Suppressor macrophage (primary cell): ENCODE measurements at places on chromosomes 11 and 22.
A peak's percentile ranks its signal among the peaks of the same experiment; 100 is the strongest.

- no peak for DNase-seq
These were observed 249.8 kb upstream of the BLID start for GRCh38 chr11:122365610-122366360.

- DNase-seq: no peak
These were observed 803.5 kb downstream of the BRD1 start for GRCh38 chr22:49023879-49024774.

DNA sequence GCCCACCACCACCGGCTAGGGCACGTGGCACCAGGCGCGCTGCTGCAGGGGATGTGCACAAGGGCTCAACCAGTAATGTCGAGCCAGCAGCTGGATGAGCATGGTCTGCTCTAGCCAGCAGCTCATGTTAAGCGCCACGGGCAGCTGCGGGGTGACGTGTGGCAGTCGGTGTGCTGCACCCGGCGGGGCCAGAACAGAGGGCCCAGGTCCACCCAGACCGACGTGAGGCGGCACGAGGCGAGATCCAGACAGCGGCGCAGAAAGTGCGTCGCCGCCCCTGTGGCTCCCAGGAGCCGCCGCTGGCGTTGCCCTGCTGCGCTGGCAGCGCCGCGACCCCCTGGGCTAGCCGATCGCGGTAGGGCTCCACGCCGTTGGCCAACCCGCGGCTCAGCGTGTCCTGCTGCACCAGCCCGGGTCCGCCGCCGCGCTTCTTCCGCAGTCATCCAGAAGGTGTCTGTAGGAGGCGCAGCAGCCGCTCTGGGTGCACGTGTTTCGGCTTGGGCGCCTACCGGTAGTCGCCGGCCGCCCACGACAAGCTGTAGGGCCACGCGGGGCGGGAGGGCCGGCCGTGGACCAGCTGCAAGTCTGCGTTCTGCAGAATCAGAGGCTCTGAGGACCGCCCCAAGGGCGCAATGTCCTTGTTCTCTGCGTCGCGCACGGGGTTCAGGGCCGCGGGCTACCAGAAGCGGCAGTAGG, 4.6 kb upstream of the GALR3 start:
- DNase-seq: peak; percentile 81

DNA sequence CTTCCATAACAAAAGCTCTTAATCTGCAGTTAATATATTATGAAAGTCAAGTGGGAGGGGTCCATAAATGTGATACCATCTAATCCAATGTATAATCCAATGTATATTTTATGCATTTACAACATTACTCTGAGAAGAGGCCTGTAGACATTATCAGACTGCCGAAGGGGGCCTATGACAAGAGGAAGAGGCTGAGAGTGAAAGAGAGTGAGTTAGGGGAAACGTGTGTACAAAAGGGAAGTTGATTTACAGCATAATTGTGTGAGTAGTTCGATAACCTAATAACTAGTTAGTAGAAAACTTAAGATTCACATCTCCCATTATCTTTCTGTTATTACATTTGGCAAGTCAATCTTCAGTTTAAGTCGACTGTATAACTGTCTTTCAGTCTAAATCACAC, 86.6 kb downstream of the DDX10 start:
- peak; percentile 4 for DNase-seq

- DNase-seq: peak; percentile 15
These were observed 3.3 kb downstream of the PCF11 start for GRCh38 chr11:83159902-83160865.

GRCh38 chr11:43567396-43567975, 113.1 kb upstream of the HSD17B12 start:
- peak; percentile 75 for DNase-seq

GRCh38 chr11:85875505-85875904, 20.3 kb downstream of the CCDC83 start:
- no peak for DNase-seq

- DNase-seq: no peak
These were observed 68.3 kb downstream of the IGLL1 start for GRCh38 chr22:23511627-23512347.

DNA sequence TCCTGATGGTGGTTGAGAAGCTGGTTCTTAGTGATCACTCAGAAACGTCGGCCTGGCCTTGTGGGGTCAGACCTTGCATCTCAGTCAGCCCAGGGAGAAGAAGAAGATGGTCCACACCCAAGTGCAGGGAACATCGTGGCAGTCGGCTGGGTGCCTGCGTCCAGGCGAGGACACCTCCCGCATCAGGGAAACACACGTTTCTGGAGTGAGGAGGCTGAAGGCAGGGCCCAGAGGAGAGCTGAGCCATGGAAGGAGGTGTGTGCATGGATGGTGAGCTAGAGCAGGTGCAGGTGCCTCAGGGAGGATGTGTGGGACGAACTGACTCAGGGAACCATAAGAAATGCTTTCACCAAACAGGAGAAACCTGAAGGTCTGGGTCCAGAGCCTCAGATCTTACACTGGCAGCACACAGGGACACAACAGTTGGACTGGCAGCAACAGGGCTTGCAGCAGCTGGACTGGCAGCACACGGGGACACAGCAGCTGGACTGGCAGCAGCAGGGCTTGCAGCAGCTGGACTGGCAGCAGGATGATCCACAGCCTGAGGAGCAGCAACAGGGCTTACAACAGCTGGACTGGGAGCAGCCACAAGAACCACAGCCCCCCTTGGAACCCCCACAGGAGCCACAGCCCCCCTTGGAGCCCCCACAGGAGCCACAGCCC, 632 bp downstream of the KRTAP5-2 start:
- DNase-seq: no peak

GRCh38 chr22:30867746-30868662, 100.6 kb downstream of the MORC2 start:
- DNase-seq: no peak

DNA sequence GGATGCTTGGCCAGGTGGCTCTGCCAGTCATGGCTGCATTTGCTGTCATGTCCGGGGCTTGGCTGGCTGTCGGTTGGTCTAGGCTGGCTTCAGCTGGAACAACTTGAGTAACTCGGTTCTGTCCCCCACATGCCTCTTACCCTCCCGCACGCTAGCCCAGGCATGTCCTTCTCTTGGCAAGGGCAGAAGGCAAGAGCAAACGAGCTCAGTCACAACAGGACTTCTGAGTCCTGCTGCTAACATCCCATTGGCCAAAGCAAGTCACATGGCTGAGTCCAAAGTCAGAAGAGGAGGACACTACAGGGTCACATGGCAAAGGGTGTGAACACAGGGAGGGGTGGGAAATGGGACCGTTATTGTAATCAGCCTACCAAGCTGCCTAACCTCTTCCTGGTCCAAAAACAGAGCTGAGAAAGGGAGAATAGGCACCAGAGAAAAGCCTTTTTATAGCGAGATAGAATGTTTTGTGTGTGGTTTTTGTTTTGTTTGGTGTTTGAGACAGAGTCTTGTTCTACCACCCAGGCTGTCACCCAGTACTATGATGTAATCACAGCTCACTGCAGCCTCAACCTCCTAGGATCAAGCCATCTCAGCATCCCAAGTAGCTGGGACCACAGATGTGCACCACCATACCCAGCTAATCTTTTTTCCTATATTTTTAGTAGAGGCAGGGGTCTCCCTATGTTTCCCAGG, 81.9 kb downstream of the MN1 start:
- no peak for DNase-seq

DNA sequence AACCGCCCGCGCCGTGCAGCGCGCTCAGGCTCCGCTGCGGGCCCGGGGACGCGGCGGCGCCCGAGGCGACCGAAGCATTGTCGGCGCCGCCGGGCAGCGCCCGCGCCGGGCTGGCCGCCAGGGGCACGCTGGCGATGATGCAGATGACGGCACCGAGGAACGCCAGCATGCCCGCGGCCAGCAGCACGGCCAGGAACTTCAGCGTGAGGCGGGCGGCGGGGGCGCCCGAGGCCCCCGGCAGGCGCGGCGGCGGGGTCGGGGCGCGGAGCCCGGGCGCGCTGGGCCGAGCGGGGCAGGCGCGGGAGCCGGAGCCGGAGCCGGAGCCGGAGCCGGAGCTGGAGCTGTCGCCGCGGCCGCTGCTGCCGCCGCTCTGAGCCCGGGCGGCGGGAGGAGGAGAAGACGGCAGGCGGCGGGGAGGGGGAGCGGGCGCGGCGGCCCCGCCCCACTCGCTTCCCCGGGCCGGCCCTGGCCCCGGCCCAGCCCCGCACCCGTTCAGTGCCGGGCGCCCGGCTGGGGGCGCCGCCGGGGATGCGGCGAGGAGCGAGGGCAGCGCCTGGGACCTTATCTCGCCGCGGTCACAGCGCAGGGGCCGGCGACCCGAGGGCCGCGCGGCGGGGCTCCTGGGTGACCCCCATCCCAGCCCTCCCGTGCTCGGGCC, at the start of gene NPTXR:
Gene NPTXR (minus strand): TSS at position 372 of the 658 bp plus-strand sequence.
- peak; percentile 83 for DNase-seq

GRCh38 chr11:606245-606644, 9.5 kb downstream of the IRF7 start:
- no peak for DNase-seq

DNA sequence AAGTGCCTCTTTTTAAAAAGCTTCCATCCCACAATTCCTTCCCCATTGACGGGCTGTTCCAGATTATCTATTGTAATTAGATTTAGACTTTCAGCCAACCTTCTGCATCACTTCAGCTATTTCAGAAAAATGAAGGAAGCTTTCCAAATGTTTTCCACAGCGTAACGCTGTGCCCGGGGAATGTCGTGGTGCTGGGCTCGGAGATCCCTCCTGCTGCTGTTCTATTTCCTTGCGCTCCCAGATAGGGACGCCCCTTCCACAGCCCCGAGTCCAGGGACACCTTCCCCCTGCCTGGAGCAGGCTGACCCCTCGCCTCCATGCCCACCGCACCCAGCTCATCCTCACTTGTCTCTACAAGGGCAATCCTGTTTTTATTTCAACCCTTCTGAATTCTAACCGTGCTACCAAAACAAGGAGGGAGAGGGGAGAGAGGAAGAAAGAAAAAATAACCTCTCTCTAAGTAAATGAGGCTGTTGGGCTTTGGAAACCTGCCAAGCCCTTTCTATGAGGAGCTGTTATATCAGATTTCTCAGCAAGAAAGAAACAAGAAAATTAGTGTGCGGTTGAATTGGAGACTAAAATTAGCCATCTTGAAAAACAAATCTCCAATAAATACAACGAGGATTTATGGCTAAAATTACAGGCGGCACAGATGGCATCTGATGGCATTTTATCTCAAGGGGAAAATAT, 366.9 kb downstream of the BRD1 start:
- DNase-seq: no peak

- peak; percentile 92 for DNase-seq
These were observed 47.0 kb upstream of the SUSD2 start for GRCh38 chr22:24134090-24134846.

- no peak for DNase-seq
These were observed 114.0 kb downstream of the TBC1D22A start for GRCh38 chr22:46876357-46876934.
